ENCODE measurements at places on chromosomes 2 and 18. TPM values are rescaled to one million over a fixed set of nuclear protein-coding genes. Genes with fewer than 3 reads are reported as not detected.

DNA sequence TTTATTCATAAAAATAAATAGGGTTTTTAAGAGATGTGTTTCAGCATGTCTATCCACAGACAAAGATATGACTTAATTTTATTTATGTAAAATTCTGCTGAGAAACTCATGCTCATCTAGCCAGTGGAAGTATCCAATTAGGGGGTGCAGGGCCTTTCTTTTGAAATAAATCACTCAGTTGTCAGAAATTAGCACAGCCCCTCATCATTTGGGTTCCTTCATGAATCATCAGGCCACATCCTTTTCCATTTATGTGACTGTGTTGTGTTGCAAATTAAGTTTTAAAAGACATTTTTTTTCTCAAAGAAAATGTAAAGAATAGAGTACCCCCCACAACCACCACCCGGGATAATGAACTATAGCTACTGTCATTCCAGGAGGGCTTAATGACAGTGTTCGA lies 185.8 kb downstream of the NRP2 start:
- DNase-seq, result no peak

- DNase-seq, result no peak
Observed at GRCh38 chr2:102342888-102343287, 12.7 kb upstream of the IL18R1 start.

DNA sequence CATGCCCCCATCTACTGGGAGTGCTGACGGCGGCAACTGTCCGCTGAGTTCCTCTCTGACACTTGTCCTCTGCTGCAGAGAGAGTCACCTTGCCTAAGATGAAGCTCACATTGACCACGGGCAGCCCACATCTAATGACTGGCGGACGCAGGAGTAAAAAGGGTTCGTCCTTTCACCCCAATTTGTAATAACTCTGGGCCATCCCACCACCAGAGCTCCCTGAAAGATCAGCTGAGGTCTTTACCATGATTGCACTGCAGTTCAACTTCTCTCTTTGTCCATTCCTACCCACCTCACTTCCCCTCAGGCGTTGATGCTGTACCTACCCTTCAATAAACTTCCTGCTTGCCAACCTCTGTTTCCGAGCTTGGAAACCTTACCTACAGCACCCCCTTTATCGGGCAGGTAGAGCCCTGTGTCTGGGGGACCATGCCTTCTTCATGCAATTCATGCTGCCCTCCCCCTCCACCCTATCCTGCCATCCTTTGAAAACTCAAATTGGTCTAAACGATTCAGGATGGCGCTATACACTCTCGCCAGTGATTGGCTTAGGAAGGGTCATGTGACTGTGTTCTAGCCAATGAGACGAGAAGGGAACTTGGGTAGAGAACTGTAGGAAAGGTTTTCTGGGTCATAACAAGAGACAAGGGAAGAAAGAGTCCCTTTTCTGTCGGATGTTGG lies 10.3 kb upstream of the B3GNT2 start:
- no peak for DNase-seq

GRCh38 chr2:36123995-36124394 lies 231.6 kb upstream of the CRIM1 start:
- no peak for DNase-seq

GRCh38 chr18:5622905-5623304 lies 79.1 kb upstream of the EPB41L3 start:
- DNase-seq, result no peak

- no peak for DNase-seq
Observed at GRCh38 chr2:226155093-226155875, 644.3 kb downstream of the IRS1 start.

- DNase-seq, result no peak
Observed at GRCh38 chr2:62334440-62335058, 138.6 kb downstream of the B3GNT2 start.

DNA sequence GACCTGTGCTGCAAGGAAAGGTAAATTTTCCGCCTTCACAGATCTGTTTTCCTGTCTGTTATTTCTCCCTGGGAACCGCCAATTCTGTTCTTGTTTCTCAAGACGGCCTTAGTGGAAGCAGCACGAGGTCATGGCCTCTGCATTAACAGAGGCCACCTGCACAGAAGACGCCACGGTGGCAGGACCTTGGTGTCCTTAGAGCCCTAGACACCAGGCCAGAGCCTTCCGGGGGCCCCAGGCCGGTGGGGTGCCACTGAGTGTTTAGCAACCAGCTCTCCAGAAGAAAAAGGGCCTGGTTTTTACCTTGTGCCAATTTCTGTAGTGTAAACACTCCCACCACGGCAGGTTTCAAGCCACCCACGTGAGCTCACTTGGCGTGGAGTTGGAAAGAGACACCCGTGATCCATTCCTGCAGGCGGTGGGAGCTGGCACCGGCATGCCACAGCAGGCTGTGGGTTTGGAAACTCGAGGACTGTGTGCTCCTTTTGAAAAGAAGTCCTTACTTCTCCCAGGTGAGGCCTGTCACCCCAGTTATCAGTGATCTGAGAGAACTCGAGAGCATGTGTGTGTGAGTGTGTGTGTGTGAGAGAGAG lies 103.9 kb upstream of the HDAC4 start:
- no peak for DNase-seq

GRCh38 chr18:6994771-6995430 lies 122.7 kb downstream of the LAMA1 start:
- DNase-seq, result no peak

SH2D6 gene
- total RNA-seq, result not detected

CD8B2 gene
- not detected for total RNA-seq

LHCGR gene
- not detected for total RNA-seq

GPR39 gene
- 6.2 TPM for total RNA-seq

PTPRN gene
- total RNA-seq, result 2.0 TPM

COLEC12 gene
- total RNA-seq, result 1.9 TPM

GCKR gene
- total RNA-seq, result 0.07 TPM

ST8SIA3 gene
- total RNA-seq, result 1.5 TPM

HOXD9 gene
- total RNA-seq, result 0.10 TPM
